ENCODE measurements at places on chromosomes 7 and 10.

GRCh38 chr10:101668566-101668965 is 26.4 kb downstream of the FBXW4 start:
- no peak for DNase-seq

GRCh38 chr10:124224331-124225028 is 131.1 kb upstream of the CHST15 start:
- DNase-seq: no peak

- DNase-seq: no peak
Measured at GRCh38 chr10:110566472-110567200, 859 bp upstream of the SMC3 start.

DNA sequence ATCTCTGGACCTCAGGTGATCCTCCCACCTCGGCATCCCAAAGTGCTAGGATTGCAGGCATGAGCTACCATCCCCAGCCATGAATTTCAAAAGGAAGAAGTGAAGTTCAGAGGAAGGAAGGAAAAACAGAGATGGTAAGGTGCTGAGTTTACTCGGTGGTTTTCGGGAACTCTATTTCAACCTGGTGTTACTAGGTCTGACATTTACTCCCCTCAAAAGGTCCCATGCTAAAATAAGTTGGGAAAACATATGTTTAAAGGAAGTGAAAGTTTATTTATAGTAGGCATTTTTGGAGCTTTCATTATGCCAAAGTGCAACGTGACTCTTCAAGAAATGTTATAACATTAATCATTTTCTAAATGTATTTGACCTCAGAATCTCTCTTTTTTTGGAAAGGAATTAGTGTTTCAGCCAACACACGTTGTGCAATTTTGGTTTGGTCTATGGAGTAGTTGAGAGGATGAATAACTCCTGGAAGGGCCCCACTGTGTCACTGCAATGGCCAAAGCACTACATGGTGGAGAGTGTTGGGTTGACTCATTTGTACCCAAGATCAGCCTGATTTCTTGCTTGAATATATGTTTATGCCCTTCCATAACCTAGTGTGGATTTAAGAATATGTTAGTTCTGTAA is 114.7 kb upstream of the FAM171A1 start:
- DNase-seq: no peak

DNA sequence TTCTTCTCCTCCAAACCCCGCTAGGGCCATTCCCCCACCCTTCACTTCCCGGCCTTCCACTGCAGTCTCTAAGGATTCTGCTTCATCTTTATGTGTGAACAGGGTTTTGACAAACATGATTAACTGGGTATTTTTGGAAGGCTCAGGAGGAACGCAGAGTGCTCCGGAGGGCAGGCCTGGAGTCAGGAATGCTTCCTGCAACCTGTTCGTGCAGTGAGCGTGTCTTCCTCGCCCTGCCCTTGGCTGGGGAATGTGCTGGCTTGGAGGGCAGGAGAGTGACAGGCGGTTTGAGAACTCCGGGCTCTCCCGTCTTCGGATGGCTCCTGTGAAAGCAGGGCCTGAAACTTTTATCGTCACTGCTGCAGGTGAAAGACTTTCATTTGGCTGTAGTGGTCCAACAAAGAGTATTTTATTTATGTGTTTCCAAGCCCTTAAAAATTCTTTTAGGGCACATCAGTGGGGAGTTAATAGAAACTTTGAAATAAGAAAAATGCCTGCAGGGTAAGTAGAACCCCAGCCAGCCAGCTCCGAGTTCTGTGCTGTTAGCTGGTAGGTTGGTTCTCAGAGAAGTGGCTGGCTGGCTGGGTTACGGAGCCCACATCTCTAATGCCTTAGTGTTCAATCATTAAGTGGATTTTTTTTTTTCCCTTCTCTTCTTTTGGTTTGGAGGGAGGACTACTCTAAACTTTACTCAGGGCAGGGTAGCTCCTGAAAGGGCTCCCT is 51.0 kb downstream of the TCF7L2 start:
- DNase-seq: no peak

GRCh38 chr7:72411419-72411818 is 719 bp downstream of the CALN1 start:
- no peak for DNase-seq

DNA sequence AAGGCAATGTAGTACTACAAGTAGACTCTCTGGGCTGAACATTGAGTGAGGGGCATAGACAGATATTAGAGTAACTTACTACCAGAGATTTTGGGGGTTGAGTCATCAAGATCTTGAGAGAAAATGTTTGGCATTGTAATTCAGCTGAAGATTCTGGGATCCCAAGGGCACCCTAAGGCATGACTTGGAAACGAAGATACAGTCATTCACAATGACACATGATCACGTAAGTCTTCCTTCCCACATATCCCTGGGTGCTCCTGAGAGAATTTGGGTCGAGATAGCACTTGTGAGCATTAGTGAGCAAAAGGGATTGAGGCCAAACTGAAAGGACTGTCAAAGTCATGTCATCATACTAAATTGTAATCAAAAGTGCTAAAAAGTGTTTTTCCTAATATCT is 192.5 kb upstream of the PCLO start:
- DNase-seq: no peak

DNA sequence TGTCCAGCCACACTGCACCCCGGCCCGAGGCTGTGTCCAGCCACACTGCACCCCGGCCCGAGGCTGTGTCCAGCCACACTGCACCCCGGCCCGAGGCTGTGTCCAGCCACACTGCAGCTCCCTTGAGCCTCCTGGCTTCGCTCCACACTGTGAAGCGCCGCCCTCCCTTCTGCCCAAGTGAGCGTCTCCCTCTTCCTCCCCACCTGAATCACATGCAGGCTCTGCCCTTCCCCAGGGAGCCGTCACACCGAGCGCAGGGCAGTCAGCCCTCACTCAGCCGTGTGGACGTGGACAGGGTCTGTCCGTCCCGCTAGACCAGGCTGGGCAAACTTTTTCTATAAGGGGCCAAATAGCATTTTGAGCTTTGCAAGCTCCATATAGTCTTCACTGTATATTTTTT is 27.6 kb downstream of the CFAP46 start:
- no peak for DNase-seq

DNA sequence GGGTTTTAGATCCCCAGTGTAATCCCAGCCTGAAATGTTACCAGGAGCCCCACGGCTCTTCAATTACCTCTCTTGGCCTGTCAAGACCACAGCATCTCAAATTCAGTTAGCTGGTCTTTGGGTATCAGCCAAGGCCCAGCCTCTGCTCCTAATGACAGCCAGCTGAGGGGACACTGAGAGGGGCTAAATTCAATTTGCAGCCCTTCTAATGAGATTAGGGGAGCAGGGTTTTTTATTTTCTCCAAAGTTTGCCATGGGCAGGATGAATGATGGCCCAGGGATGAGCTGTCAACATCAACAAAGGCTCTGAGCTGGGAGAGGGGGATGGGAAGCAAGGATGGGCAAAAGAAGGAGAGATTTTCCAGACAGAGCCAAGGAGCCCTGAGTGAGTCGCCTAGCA is 116.8 kb upstream of the TBX20 start:
- no peak for DNase-seq

GRCh38 chr7:34338961-34339526 is 319.0 kb upstream of the NPSR1 start:
- DNase-seq: no peak

GRCh38 chr7:28688651-28689050 is 269.5 kb downstream of the TRIL start:
- no peak for DNase-seq

DNA sequence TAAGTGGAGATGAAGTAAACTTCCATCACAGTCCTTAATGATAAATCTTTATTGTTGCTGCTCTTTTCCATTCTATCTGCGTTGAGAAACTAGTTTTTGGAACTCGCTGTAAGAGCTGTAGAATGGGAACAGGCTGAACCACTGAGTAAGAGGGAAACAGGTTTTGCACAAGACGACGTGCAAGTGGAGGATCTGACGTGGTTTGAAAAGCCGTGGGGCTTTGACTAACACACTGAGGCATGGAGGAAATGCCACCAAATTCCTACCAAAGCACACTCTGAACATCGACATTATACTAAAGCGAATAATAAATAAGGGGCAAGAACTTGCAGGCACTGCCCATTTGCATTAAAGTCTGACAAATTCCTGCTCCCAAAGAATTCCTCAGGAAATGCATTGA is 160.6 kb downstream of the KLF6 start:
- DNase-seq: no peak
